ENCODE measurements at places on chromosomes 4 and X.

DNA sequence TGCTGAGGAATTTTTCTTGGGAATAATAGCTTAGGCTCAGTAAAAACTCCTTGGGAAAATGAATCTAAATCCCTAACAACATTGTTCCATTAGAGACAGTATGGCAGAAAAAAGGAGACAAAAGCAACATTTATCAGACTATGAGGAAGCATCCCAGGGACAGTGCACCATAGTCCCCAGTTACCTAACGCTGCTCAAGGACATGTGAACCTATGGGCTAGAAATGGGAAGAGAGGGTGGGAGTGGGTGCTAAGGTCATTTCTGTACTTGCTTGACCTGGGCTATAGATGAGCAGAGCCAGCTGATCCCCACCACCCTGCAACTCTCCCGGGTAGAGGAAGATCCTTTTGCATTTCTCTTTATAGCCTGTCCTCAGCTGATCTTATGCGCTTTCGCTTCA, 98.2 kb upstream of the CBR4 start:
- DNase-seq, result no peak

GRCh38 chr4:88247148-88247547, 37.2 kb downstream of the PPM1K start:
- no peak for DNase-seq

DNA sequence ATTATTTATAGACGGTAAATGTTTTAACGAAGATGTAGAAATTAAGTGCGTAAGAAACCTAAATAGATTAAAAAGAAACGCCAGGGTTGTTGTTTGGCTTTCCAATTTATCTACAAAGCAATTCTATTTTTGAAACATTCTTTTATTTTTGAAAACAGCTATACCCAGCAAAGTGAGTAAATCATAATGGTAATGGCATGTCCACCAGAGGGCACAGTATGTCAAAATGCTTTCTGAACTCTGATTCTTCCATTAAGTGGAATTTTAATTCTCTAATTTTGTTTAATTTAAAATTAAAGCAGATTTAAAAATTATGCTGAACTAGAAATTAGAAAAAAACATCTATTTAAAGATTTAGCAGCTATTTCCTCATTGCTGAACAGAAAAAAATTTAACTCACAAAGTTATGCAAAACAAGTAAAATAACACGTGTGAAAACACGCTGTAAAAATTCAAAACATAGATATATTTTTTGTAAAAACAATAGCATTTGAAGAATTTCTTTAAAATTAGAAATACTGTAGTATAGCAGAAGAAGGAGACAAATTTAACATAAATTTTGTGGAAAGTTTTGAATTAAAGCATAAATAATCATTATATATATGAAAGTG, 26.5 kb downstream of the RASSF6 start:
- no peak for DNase-seq

DNA sequence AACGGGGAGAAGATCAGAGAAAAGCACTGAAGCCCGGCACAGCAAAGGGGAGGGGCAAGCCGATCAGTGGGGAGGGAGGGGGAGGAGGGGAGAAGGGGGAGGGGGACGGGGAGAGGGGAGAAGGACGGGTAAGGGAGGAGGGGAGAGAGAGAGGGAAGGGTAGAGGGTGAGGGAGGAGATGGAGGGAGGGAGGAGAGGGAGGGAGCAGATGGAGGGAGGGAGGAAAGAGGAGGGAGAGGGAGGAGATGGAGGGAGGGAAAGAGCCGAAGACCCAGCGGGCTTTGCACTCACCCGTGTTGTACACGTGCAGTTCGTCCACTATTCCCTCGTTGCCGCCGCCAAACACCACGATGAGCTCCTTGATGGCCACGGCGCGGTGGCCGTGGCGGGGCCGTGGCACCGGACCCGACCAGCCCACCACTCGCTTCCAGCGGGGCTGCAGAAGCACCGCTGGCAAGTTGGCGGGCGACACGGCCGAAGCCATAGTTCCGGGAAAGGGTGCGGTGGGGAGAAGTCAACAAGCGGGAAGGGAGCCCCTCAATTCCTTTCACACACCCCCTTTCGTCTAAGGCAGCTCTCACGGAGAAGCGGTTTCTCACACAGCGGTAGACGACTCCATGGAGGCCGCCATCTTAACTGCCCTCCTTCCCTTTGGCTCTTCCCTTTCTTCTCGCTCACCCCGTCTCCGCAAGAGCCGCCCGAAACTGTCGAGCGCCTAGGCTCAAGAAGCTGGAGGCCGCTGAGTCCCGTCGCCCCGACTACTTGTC, 1.1 kb downstream of the HCFC1 start:
- no peak for DNase-seq

- no peak for DNase-seq
These were observed 383.1 kb upstream of the LCORL start for GRCh38 chr4:18404642-18405041.

GRCh38 chr4:159607809-159608208, 504.9 kb downstream of the RAPGEF2 start:
- no peak for DNase-seq

GRCh38 chr4:151960449-151961230, 199.8 kb upstream of the GATB start:
- DNase-seq, result no peak

GRCh38 chr4:121554382-121554781, 142.4 kb downstream of the ANXA5 start:
- no peak for DNase-seq
